Left lung (tissue), 14 donors: ENCODE measurements at places on chromosomes 5 and 9. TPM values are rescaled to one million over a fixed set of nuclear protein-coding genes. Genes with fewer than 3 reads are reported as not detected.

The DOCK8 gene
- 40.6 TPM for total RNA-seq

The SLC34A1 gene
- not detected for total RNA-seq

The GLDC gene
- 3.0 TPM for total RNA-seq

The SAPCD2 gene
- total RNA-seq: 4.6 TPM

The PCDHGA6 gene
- total RNA-seq: 2.9 TPM

The FBP1 gene
- total RNA-seq: 210 TPM

The PCDHGB4 gene
- total RNA-seq: 3.2 TPM

The MYMK gene
- not detected for total RNA-seq

The RGS3 gene
- total RNA-seq: 96.9 TPM

The KCNMB1 gene
- 5.0 TPM for total RNA-seq

The CDH18 gene
- not detected for total RNA-seq

The FGF10 gene
- 7.8 TPM for total RNA-seq

The IL13 gene
- total RNA-seq: not detected

The DENND1A gene
- 23.2 TPM for total RNA-seq

The PPP3R2 gene
- total RNA-seq: not detected

The SLC36A2 gene
- total RNA-seq: not detected

The C7 gene
- 376 TPM for total RNA-seq

The PCDHB15 gene
- total RNA-seq: 2.8 TPM

The C9 gene
- total RNA-seq: 0.58 TPM

The SLC6A18 gene
- total RNA-seq: not detected

The FAM153A gene
- total RNA-seq: 1.1 TPM

The RIOK2 gene
- 19.2 TPM for total RNA-seq

The LURAP1L gene
- 37.8 TPM for total RNA-seq

The EDIL3 gene
- 20.6 TPM for total RNA-seq

The PHYKPL gene
- 71.9 TPM for total RNA-seq

The IL4 gene
- not detected for total RNA-seq

The BARX1 gene
- total RNA-seq: not detected

The HMCN2 gene
- 3.7 TPM for total RNA-seq

The RANBP17 gene
- total RNA-seq: 22.9 TPM

The SHOC1 gene
- 0.29 TPM for total RNA-seq

The GOLGA2 gene
- total RNA-seq: 126 TPM

The GMCL2 gene
- not detected for total RNA-seq

The LCN9 gene
- not detected for total RNA-seq

The FAM163B gene
- not detected for total RNA-seq

The TMEM215 gene
- not detected for total RNA-seq

The LHX6 gene
- 4.8 TPM for total RNA-seq

The CDC25C gene
- 2.0 TPM for total RNA-seq

The MRPL36 gene
- 38.4 TPM for total RNA-seq

The CENPH gene
- 6.4 TPM for total RNA-seq

The GCNT1 gene
- total RNA-seq: 10.8 TPM

The SMIM32 gene
- not detected for total RNA-seq

The JAKMIP2 gene
- total RNA-seq: 4.4 TPM

The HBEGF gene
- total RNA-seq: 18.1 TPM

The SURF2 gene
- 16.2 TPM for total RNA-seq

The ZNF883 gene
- 1.0 TPM for total RNA-seq

The SLIT3 gene
- 77.1 TPM for total RNA-seq

The HINT2 gene
- 29.3 TPM for total RNA-seq

The PTGES gene
- 9.8 TPM for total RNA-seq

The NR2F1-AS1 gene
- total RNA-seq: 10.5 TPM

The ALDH1A1 gene
- 126 TPM for total RNA-seq

The DBH gene
- 0.08 TPM for total RNA-seq

The SLC28A3 gene
- total RNA-seq: 1.5 TPM

The FGD3 gene
- 17.2 TPM for total RNA-seq

The CXCL14 gene
- 57.2 TPM for total RNA-seq

The OLFML2A gene
- total RNA-seq: 10.8 TPM

The GFPT2 gene
- total RNA-seq: 17.6 TPM

The PCDHGA8 gene
- total RNA-seq: 1.1 TPM

The TAF11L10 gene
- not detected for total RNA-seq

The ZNF608 gene
- 21.9 TPM for total RNA-seq

The SLC6A3 gene
- 0.10 TPM for total RNA-seq
